Anterior cingulate cortex (tissue), 58 donors: ENCODE measurements at places on chromosomes 2 and 18.

- DNase-seq: no peak
Observed at GRCh38 chr18:11136241-11136640, 13.1 kb downstream of the PIEZO2 start.

- DNase-seq: no peak
Observed at GRCh38 chr2:71789556-71790204, 336.3 kb downstream of the DYSF start.

- DNase-seq: no peak
Observed at GRCh38 chr2:211748339-211748738, 790.3 kb downstream of the ERBB4 start.

- no peak for DNase-seq
Observed at GRCh38 chr18:50630895-50631294, 71.0 kb downstream of the MAPK4 start.

- no peak for DNase-seq
Observed at GRCh38 chr2:204695506-204695905, 150.2 kb downstream of the PARD3B start.

- no peak for DNase-seq
Observed at GRCh38 chr2:24915796-24916195, 4.2 kb downstream of the ADCY3 start.

DNA sequence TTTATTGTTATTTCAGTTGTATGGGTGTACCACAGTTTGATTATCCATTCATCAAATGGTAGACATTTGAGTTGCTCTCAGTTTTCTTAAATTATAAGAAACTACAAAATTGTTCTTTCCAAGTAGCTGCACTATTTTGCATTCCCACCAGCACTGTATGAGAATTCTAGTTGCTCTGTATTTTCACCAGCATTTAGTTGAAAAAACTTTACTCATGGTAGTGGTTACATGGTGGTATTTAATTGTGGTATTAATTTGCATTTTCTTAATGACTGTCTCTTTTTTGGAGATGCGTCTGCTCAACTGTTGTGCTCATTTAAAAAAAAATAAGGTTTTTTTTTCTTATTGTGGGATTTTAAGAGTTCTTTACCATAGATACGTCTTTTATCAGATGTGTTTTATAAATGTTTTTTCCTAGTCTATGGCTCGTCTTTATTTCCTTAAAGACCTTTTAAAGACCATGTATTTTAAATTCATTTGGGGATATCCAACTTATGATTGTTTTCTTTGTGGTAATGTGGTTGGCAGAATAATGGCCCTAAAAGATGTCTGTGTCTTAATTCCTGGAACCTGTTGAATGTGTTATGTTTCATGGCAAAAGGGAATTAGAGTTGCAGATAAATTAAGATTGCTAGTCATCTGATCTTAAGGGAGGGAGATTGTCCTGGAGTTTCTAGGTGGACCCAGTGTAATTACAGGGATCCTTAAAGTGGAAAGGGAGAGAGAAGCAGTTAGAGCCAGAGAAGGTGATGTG, 37.4 kb downstream of the UBE2F start:
- DNase-seq: no peak

GRCh38 chr18:3500016-3500415, 50.0 kb downstream of the TGIF1 start:
- no peak for DNase-seq

GRCh38 chr18:62435435-62436031, 87.3 kb upstream of the ZCCHC2 start:
- DNase-seq: no peak

DNA sequence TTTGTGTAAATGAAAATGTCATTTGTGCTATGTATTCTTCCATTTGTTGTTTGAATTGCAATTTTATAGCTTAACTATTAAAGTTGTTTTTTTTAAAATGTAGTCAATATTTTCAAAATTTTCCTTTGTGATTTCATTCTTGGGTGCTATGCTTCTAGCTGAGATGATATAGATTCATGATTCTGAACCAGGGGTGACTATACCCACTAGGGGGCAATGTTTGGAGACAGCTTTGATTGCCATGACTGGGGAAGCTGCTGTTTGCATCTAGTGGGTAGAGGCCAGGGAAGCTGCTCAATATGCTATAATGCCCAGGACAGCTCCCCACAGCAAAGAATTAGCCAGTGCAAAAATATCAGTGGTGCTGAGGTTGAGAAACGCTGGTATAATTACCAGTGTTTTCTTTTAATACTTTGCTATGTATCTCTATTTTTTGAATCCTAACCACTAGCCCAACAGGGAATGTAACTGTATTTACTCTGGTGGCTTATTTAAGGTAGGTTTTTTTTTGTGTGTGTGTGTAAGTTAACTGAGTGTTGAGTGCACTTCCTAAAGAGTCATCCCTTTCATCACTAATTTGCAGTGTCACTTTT, 99.7 kb downstream of the MEP1B start:
- DNase-seq: peak; percentile 18

GRCh38 chr2:8999102-8999446, 4.4 kb downstream of the MBOAT2 start:
- no peak for DNase-seq

DNA sequence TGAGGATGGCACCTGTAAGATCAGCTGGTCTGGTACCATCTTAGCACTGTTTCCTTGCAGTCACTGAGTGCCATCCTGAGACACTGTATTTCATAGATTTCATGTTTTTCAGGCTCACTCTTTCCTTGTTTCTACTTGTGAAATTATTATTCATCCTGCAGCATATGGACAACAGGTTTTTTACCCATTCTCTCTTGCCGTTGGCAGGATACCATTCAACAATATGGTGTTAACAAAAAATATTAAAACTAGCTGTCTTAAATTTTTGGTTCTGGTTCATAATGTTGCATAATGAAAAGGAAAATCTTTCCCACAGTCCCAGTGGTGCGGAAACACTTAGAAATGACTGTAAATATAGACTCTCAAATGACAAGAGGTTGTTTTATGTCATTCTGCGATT, 23.1 kb upstream of the ATG16L1 start:
- no peak for DNase-seq

DNA sequence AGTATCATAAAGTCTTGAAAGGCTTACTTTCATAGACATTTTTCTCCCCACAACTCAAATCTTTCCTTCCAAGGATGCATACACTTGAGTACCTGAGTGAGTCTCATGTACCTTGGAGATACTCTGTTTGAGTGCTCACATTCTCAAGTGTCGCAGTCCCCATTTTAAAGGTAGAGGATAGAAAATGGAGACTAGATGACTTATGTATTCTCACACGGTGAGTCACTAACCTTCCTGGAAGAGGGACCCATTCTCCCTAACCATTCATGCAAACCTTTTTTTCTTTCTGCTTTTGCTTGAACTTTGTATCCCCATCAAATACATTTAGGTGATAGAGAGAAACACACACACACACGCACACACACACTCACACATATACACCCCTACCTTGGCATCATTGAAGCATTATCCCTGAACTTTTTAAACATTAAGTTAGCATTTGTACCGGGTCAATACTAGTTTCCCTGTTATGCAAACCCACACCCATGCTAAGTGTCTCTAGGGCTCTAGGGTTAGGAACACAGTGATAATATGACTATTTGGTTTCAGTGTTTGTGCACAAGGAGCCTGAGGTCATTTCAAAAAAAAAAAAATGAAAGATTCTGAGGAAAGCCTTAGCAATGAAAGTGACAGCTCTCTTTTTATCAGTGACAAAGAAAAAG, 236.2 kb downstream of the IKZF2 start:
- no peak for DNase-seq

- no peak for DNase-seq
Observed at GRCh38 chr2:195961873-195962272, 106.8 kb downstream of the DNAH7 start.

DNA sequence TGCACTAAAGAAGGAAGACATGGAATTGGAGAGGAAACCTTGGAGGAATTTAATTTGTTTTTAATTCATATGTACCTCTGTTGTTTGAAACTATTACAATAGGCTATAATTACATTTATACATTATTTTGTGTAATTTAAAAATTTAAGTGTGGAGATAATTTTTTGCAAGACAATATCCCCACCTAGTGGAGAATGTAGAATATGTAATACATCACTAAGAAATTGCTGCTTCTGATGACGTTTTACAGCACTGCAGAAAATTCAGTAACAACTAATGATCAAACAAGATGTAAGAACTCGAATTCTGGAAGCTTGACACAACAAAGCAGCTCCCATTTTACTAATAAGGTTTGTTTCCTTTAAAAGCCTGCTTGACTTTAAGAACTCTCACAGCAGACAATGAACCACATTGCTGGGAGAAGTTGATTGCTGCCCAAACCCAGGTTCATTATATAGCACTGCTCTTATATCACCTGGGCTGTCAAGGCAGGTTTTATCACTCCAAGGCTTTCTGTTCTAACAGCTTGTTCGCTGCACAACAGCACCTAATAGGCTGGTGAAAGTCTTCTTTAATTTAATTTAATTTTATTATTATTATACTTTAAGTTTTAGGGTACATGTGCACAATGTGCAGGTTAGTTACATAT, 53.4 kb downstream of the THADA start:
- no peak for DNase-seq

DNA sequence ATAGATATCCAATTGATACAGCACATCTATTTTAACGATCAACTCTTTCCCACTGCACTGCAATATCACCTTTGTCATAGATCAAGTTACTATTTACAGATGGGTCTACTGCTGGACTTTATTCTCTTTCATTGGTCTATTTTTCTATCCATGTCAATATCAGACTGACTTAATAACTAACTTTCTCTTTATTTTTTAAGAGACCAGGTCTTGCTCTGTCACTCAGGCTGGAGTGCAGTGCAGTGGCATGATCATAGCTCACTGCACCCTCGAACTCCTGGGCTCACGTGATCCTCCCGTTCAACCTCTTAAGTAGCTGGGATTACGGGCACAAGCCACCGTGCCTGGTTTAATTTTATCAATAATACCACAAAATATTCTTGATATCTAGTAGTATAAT, 71.2 kb downstream of the TLK1 start:
- no peak for DNase-seq

GRCh38 chr2:207255565-207256470, 90.1 kb upstream of the KLF7 start:
- no peak for DNase-seq

GRCh38 chr2:239212929-239213642, 187.7 kb downstream of the HDAC4 start:
- no peak for DNase-seq

GRCh38 chr2:186572705-186573104, 17.2 kb upstream of the ITGAV start:
- no peak for DNase-seq

DNA sequence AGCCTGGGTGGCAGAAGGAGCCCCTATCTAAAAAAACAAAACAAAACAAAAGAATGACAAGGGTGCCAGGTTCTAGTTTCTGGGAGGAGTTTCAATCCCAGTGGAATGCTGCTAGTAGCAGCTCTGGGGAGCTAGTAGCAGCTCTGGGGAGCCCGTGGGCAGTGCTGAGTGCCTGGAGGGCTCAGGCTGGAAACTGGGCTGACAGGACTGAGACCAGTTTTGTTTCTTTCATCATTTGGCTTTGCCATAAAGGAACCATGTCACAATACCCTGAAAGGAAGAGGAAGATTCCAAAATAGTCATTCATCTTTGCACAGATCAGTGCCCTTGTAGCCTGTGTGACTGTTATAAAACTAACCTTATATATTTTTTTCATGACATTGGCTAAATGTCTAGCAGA, 10.6 kb downstream of the MFSD6 start:
- no peak for DNase-seq

DNA sequence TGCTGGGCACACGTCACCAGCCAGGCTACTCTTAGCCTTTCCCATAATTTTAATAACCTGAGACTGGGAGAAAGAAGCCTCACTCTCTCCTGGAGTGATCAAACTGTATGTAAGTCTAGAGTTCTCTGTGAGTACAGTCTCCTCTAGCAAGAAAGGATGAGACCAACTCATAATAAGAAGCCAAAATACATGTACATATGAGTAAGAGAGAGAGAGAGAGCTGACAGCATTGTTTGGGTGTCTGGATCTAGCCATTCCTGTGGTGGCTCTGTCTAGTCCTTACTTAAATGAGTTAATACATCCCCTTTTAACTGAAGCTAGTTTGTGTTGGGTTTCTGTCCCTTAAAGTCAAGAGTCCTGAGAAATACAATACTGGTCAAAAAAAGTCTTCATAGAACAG, 26.0 kb upstream of the ANXA4 start:
- DNase-seq: no peak
